ENCODE measurements at places on chromosomes 3 and 15. TPM values are rescaled to one million over a fixed set of nuclear protein-coding genes. Genes with fewer than 3 reads are reported as not detected.

C2CD4A gene
- polyA plus RNA-seq = 0.17 TPM

SLC27A2 gene
- 31.2 TPM for polyA plus RNA-seq

CDCP1 gene
- 3.7 TPM for polyA plus RNA-seq

HIGD2B gene
- polyA plus RNA-seq = not detected

EPHA3 gene
- 0.19 TPM for polyA plus RNA-seq

PP2D1 gene
- not detected for polyA plus RNA-seq

AGTR1 gene
- polyA plus RNA-seq = 14.8 TPM

CHRNB4 gene
- 0.32 TPM for polyA plus RNA-seq

SLC7A14 gene
- polyA plus RNA-seq = 0.04 TPM

TLR9 gene
- polyA plus RNA-seq = not detected

GOLIM4 gene
- polyA plus RNA-seq = 15.5 TPM

C3orf85 gene
- 40.4 TPM for polyA plus RNA-seq

GRAMD1C gene
- polyA plus RNA-seq = 21.0 TPM

CYP1A1 gene
- 0.26 TPM for polyA plus RNA-seq

IL5RA gene
- 0.22 TPM for polyA plus RNA-seq

GAP43 gene
- polyA plus RNA-seq = not detected

MINAR1 gene
- 0.15 TPM for polyA plus RNA-seq

CELSR3 gene
- 0.17 TPM for polyA plus RNA-seq

HRH1 gene
- 1.9 TPM for polyA plus RNA-seq

RAB7A gene
- polyA plus RNA-seq = 211 TPM

KLF15 gene
- polyA plus RNA-seq = 30.0 TPM

Measured in kidney (tissue), 22 donors.